ENCODE measurements at places on chromosomes 11 and 22.

DNA sequence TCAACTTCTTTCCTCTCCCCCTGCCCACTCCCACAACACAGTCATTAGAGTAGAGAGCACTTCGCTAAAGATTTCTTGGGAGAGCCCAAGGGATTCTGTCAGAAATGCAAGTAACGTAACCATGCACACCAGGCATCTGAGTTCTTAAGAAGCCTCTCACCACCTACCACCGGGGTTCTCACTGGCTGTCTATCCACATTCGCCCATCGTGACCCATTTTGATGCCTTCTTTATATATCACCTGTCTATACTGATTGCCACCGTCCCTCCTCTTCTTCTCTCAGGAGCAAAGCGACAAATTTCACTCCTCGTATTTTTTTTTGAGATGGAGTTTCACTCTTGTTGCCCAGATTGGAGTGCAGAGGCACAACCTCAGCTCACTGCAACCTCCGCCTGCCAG lies 23.9 kb upstream of the RASD2 start:
- no peak for DNase-seq

DNA sequence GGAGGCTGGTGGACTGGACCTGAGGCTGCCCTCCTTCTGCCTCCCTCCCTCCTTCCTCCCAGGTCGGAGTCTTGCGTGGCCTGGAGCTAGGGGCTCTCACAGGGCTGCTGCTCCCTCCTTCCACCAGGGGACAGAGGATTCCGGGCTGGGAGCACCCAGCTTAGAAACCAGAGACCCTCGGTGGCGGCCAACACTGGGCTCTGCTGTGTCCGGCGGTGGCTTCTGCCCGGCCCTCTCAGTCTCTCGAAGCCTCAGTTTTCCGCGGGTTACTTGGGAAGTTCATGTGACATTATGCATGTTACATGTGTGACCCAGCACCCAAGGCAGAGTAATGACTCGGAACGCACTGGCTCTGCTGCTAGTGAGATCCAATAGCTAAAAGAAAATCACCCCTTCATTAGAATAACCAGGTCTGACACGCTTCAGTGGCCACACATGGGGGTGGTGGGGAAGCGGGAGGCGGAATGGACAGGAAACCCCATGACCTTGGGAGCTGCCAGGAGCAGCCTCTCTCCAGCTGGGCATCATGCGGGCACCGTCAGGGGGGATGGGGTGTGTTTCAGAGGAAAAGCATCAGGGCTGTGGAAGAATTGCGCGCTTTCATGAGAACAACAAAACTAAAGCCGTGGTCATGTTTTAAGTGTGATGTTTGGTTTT lies 5.9 kb upstream of the MRGPRG start:
- no peak for DNase-seq

GRCh38 chr22:41488076-41488475 lies 19.2 kb downstream of the ACO2 start:
- DNase-seq, result no peak

- peak; percentile 51 for DNase-seq
These were observed 90.6 kb downstream of the RPS6KA4 start for GRCh38 chr11:64449381-64450167.

GRCh38 chr11:19790831-19791552 lies 78.4 kb downstream of the NAV2 start:
- peak; percentile 32 for DNase-seq

DNA sequence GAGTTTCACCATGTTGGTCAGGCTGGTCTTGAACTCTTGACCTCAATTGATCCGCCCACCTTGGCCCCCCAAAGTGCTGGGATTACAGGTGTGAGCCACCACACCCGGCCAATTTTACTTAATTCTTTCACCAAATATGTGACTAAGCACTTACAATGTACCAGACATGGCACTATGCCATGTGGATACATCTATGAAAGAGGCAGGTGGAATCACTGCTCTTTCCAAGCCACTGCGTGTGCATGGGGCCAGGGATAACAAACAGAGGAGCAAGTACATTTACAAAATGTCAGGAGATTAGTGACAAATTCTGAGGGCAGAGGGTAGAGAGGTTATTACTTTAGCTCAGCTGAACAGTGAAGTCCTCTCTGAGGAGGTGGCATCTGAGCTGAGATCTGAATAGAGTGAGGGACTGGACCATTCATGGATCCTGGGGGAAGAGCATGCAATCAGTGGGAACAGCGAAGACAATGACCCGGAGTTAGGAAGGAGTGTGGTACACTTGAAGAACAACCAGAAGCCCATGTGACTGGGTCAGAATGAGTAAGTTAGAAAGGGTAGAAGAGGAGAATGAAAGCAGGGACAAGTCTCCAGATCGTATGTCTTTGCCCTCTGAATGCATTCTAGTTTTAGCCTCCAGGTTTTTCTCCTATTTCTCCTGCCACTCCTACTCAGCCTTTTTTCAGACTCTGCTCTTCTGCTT lies 38.3 kb upstream of the GRAMD1B start:
- no peak for DNase-seq

DNA sequence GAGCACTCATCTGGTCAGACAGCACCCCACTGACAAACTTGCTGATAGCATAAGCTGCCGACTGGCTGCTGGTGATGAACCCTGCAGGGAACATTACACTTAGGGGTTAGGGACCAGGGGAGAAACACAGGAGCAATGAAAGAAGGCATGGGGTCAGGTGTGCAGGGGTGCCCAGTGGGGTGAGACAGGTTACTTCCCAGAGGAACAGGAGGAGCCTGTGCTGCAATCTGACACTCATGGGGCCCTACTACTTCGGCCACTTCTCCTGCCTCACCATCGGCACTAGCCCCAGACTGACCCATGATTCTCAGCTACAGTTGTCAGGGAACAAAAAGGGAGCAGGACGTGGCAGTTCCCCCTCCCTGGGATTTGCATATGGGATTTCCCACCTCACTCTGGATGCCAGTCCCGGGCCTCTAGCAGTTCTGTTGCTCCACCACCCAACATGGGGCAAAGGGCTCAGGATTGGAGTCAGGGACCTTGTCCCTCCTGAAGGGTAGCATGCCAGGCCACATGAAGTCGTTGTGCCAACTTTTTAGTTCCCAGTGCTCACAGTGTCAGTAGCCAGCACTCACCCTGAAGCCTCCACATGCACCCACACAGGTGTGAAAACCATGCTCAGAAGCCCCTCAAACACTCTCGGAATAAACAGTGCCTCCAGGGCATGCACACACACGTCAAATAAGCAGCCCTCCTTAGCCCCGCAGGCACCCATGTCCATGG lies 2.2 kb downstream of the SLC37A4 start:
- DNase-seq, result no peak

DNA sequence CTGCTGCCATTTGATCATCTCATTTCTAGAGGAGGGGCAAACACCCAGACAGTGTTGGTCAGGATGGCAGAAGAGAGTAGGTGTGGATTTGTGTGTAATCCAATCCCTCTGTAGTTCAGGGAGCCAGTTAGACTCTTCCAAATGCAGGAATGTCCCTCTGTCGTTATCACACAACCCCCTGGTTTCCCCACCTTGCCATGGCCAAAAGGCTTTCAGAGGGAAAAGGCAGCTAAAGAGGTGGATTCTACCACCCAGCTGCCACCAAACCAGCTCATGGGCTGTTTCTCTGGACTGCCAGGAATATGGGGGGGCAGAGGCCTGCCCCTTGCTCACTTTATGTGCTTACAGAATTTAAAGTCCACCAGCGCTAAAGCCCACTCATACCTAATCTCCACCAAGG lies 18.1 kb downstream of the TSKU start:
- DNase-seq, result no peak

DNA sequence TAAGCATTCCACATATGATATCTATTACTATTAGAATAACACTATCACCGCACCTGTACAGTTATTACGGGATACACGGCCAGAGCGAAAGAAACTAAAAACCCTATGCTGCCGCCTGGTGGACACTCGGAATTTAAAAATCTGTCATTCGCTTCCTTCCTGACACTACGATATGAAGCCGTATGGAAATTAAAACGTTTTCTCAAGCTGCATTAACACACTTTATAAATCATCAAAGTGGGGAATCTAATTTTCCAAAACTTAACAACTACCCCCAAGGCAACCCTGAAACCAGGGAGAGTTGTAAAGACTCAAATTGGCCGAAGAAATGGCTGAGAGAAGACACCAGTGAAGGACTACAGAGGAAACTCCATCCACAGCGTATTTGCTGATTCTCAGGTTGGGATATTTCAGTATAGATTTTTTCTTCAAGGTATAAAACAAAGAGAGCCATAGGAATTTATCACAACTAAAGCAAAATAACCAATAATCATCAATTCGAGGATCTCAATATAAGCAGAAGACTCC lies 1.4 kb downstream of the CCDC73 start:
- DNase-seq, result no peak

DNA sequence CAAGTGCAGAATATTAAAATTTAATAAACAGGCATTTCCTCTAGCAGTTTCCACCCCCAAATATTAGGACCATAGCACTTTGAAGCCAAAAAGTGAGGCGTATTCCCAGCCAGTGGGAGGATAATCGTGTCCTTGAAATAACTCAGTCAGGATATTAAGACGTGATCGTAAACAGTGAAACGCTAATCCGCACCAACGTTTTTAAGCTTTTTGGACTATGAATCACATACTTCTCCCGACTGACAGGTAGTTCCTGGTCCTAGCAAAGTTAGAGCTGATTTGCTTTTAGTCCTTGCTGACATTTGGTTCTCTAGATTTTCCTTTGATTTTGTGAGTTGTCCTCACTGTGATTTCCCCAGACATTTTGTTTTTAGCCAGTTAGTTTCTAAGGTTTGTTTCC lies 197.1 kb upstream of the ARHGAP20 start:
- no peak for DNase-seq

GRCh38 chr22:22681221-22681739 lies 36.9 kb downstream of the GGTLC2 start:
- no peak for DNase-seq

GRCh38 chr11:108939135-108939534 lies 274.3 kb downstream of the DDX10 start:
- DNase-seq, result no peak

DNA sequence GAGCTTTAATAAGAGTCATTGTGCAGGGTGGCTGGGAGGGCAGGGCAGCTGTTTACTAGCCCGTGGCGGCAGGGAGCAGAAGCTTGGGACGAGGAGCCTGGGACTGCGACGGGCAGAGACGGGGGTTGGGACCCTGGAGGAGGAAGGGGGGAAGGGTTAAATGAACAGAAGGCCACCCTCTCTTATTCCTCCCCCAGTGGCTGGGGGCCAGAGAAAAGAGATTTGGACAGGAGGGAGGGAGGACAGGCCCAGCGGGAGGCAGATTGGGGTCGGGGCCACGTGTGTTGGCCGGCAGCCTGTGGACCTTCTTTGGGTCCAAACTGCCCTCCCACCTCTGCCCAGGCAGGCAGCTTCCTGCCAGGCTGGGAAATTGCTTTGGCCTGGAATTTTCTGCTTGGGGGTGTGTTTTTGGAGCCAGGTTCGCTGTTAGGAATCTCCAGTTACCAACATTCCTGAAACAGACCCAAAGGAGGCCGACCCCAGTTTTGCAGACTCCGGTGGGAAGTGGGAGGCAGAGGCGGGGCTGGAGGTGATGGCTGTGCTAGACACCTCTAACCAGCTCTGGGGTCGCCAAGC lies 50.2 kb downstream of the APOL3 start:
- DNase-seq, result no peak

DNA sequence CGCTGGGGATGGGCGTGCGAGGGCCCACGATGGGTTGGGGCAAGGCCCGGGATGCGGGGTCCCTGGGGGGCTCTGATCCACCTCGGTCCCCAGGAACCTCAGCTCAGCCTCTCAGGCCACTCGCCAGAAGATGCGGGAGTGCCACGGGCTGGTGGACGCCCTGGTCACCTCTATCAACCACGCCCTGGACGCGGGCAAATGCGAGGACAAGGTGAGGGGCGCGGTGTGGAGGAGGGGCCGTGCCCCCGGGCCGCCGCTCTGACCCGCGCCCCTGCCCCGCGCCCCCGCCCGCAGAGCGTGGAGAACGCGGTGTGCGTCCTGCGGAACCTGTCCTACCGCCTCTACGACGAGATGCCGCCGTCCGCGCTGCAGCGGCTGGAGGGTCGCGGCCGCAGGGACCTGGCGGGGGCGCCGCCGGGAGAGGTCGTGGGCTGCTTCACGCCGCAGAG lies 6.3 kb downstream of the PKP3 start:
- no peak for DNase-seq
